A549 treated with CORT108297 at 1 μM for 4 hours (cell line): ENCODE measurements at places on chromosomes 6 and 20. TPM values are rescaled to one million over a fixed set of nuclear protein-coding genes. Genes with fewer than 3 reads are reported as not detected.

Gene HMGCLL1
- total RNA-seq = 0.09 to 0.21 TPM (median 0.14 TPM) in 5 replicates

Gene CTSA
- 103 to 131 TPM (median 124 TPM) in 5 replicates for total RNA-seq

Gene TXLNB
- not detected in 5 replicates for total RNA-seq

Gene OTOR
- total RNA-seq = not detected in 5 replicates

Gene BEND6
- 0.85 to 1.4 TPM (median 0.98 TPM) in 5 replicates for total RNA-seq

Gene KCNK17
- not detected in 5 replicates for total RNA-seq
